ENCODE measurements at places on chromosomes 13 and 19.

DNA sequence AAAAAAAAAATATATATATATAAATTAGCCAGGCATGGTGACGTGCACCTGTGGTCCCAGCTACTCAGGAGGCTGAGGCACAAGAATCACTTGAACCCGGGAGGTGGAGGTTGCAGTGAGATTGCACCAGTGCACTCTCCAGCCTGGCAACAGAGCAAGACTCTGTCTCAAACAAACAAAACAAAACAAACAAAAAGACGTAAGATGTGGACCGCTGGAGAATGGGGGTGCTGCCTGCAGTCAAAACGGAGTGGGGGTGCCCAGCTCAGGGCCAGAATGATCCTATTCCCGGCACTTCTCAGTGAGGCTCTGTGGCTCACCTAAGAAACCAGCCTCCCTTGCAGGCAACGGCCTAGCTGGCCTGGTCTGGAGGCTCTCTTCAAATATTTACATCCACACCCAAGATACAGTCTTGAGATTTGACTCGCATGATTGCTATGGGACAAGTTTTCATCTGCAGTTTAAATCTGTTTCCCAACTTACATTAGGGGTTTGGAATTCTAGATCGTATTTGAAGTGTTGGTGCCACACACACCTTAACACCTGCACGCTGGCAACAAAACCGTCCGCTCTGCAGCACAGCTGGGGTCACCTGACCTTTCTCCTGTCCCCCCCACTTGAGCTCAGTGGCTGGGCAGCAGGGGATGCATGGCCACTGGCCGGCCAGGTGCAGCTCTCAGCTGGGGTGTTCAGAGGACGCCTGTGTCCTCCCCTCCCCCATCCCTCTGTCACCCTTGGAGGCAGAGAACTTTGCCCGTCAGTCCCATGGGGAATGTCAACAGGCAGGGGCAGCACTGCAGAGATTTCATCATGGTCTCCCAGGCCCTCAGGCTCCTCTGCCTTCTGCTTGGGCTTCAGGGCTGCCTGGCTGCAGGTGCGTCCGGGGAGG lies at the start of gene F7:
F7 (plus strand) TSS at position 760 of the 889 bp plus-strand sequence; CDS start at position 811, 51 bp downstream.
- no peak for DNase-seq

DNA sequence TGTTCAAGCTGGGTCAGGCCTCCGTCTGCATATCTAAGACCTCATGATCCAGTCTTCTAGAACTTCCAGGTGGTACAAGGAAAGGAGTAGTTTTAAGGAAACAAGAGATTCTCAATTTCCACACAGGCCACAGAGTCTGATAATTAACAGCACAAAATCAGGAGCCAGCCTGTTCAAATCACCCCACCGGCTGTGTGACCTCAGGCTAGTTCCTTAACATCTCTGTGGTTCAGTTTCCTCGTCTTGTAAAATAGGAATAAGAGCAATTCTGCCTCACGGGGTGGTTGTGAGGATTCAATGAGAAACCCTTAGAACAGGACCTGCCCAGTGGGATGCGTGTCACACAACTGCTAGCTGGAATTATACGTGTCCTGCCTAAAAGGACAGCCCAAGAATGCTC lies 25.6 kb downstream of the FCGBP start:
- no peak for DNase-seq

- DNase-seq, result no peak
Observed at GRCh38 chr13:27578121-27579030, 42.0 kb downstream of the LNX2 start.

DNA sequence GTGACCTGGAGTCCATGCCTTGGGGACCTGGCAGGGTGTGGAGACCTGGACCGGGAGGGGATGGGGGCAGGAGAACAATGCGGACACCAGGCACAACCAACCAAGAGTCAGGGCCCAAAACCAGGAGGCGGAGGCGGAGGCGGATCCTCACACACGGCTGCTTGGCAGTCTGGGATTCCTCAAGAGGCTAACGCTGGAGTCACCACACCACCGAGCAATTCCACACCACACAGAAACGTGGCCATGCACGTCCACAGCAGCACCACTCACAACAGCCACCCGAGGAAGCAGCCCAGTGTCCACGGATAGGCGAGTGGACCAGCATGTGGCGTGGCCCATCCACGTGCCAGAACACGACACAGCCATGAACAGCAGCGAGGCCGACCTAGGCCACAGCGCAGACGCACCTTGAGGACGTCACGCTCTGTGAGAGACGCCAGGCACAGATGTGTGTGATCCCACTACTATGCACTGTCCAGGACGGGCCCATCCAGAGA lies 17.7 kb downstream of the SBNO2 start:
- DNase-seq, result no peak

DNA sequence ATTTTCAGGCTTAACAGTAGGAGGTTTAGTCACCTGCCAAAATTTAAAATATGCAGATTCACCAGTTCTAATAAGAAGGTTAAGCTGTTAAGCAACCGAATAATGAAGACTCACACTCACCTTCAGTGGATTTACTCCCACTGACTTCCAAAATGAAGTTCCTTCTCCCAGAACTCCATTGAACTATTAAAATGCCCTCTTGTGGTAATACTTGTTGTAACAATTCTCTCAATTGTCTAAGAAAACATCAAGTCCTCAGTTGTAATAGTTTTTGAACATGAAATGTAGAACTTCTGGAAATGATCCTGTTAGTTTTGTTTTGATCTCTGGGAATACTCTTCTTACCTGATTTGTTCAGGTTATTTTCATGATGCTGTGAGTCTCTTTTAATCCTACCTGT lies 522.0 kb upstream of the ATXN8OS start:
- no peak for DNase-seq

- DNase-seq, result no peak
Observed at GRCh38 chr19:28960986-28961705, 251.8 kb downstream of the UQCRFS1 start.

- no peak for DNase-seq
Observed at GRCh38 chr19:53294786-53295441, 27.4 kb upstream of the VN1R4 start.

GRCh38 chr19:6066661-6067646 lies 43.3 kb downstream of the RFX2 start:
- peak; percentile 75 for DNase-seq

DNA sequence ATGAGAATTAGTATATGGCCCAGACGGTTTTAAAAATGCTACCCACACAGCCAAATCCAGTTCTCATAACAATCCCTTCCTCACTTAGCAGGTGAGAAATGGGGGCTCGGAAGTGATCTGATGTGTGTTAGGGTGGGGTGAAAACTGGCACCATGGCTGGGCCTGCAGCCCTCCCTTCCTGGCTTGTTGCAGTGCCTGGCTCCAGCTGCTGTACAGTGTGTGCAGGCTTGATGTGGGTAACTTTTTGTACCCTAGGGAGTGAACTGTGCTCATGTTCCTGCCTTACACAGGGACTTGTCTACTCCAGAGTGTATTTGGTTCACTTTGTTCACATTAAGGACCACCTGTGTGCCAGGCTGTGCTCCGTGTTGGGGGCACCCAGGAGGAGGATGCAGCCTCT lies 177.2 kb downstream of the LMO7 start:
- no peak for DNase-seq

DNA sequence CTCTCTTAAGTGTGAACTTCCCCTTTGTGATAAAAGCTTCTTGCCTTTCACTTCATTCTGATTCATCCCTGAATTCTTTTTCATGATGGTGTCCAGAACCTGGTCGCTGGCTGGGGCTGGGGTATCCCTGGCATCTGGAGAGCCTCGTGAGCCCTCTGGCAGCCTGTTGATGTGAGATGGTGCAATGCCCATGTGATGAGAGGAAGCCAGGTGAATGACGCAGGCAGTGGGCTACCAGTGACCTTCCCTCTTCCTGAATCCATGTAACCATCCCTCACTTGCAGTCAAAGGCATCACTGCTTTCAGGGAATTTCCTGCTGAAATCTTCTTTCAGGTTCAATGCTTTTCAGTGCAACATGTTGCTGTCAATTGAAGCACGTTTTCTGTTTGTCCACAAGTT lies 158.6 kb upstream of the SLC10A2 start:
- DNase-seq, result no peak

GRCh38 chr13:62879071-62879470 lies 1463.4 kb upstream of the PCDH20 start:
- DNase-seq, result peak; percentile 63

DNA sequence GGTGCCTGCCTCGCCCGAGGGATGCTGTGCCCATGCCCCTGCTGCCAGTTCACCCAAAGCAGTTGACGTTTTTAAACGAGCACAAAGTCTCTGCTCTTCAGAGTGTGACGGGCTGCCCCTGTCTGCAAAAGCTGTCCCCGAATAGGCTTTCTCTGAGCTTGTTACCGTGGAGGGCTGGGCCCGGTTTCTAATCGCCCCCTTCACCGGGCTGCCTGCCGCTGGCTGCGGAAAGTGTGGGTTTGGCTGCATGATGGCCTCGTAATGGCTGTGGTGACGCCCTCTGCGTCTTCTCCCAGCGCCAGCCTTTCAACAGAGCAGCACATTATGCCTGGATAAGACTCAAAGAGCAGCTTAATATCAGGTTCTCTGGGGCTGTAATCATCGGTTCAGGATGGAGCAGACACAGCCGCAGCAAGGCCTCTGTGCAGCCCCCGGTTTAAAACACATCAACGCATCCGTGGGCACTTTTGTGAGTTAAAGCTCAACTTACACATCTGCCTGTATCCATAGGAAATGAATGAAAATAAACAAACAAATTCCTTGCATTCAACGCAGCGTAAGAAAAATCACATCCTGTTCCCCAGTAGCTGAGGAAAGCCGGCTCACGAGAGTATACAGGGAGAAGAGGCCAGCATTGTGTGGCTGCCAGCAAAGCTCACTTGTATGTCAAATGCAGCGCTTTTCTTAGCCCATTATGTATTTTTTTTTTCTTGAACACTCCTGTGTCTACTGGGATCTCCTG lies 166.4 kb upstream of the SOX1 start:
- no peak for DNase-seq

DNA sequence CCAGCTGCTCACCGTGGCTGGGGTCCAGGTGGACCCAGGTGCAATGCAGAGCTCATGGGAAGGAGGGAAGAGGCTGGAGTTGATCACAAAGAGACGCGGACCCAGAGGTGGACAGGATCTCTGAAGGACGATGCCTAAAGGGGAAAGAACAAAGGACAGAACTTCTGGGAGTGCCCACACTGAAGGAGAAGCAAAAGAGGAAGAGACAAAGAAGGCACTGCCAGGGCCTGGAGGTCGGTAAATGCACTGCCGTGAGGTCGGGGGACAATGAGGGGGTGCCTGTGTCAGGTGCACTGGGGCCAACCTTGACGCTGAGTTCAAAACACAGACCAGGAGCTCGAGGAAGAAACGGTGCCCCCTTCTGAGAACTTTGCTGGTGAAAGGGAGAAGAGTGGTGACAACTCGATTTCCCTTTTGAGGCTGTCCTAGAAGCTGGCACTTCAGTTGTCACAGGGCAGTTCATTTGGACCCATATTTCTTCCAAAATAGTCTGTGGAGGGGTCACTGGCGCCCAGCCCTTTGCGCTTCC lies 55.6 kb downstream of the GJA3 start:
- DNase-seq, result no peak

- no peak for DNase-seq
Observed at GRCh38 chr19:14385492-14385891, 4.2 kb downstream of the ADGRE5 start.

- no peak for DNase-seq
Observed at GRCh38 chr19:16139752-16140151, 3.7 kb upstream of the HSH2D start.

DNA sequence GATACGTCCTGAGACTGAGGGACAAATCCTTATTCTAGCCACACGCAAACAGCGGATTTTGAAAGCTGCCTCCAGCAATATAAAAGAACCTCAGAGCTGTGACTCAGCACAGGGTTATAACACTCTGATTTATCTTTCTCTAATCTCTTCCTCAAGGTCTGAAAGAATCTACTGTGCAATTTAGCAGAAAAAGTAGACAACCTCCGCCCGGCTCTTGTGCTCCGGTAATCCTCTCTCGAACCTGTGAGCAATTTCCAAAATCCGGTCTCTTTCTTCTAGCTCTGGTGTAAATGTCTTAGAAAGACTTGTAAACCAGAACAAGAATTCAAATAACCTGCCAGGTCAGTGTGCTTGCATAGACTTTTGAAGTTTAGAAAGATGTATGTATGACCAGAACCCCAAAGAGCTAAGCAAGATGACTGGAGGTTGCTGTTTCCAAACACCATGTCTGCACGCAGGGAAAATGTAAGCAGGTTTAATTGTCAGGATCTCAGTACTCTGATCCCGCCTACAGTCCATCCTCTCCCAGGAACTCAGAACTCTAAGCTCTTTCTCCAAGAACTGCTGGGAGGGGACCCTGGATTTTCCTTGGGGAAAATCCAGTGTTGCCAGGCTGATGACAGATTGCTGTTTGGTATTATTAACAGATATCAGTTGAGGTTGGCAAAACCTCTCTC lies 338.1 kb downstream of the RFC3 start:
- DNase-seq, result no peak

- DNase-seq, result no peak
Observed at GRCh38 chr19:47405854-47406417, 13.4 kb downstream of the MEIS3 start.

DNA sequence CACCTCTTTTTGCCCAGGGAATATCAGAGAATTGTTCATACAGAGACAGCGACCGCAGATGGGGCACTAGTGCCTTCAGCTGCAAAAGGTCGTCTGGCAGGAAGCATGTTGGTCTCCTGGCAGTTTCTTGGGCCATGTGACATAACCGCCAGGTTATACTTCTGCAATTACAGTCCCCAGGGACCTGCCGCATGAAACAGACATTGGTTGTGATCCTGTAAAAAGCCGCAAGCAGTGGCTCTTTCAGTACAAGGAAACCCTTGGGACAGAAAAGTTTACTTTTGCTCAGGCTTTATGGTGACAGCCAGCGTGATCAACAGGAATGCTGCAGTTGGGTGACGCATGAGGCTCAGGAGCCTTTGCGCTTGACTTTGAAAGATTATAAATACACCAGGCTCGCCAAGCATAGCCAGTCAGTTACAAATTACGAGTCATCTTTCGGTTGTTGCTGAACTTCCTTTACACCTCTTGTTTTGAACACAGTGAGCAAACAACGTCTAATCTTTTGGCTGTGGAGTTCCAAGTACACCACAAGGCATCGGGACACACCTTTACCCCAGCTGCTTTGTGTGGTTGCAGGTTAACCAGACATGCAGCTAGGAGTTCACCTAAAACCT lies 50.5 kb upstream of the UBE2L5 start:
- DNase-seq, result no peak

DNA sequence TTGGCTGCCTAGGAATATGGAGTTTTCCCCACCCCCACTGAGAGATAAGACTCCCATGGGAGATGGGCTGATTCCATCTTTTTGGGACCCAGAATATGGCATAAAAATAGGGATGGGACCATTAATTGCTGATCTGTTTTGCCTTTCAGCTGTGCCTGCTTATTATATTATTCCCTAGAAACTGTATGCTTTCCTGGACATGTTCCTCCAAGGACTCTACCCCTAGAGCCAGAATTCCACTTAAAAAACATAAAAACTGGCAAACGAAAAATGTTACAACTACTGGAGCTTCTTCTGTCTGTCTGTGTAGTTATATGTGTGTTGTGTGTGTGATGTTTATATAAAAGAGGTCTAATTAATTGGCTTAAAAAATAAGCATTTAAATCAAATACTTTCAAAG lies 159.9 kb upstream of the PRR20A start:
- no peak for DNase-seq

Measured in fibroblast of skin of left quadriceps (primary cell).